ENCODE measurements at places on chromosomes 1 and 21. TPM values are rescaled to one million over a fixed set of nuclear protein-coding genes. Genes with fewer than 3 reads are reported as not detected.

- H3K4me1 ChIP-seq: no peaks in the 10 kb centered on the region
- no peaks in the 10 kb centered on the region for H3K36me3 ChIP-seq
- no peak for DNase-seq
- no peak overlapping the region for H3K4me3 ChIP-seq
- no peak overlapping the region for H3K27ac ChIP-seq
Measured at GRCh38 chr1:21366288-21366687, 73.6 kb upstream of the NBPF3 start.

GRCh38 chr1:84168783-84169182 is 24.7 kb downstream of the PRKACB start:
- no peak overlapping the region for H3K27ac ChIP-seq
- peaks cover 5% of the 10 kb centered on the region for H3K4me1 ChIP-seq
- no peaks in the 10 kb centered on the region for H3K27me3 ChIP-seq
- H3K4me3 ChIP-seq: no peak overlapping the region
- DNase-seq: no peak

- no peak for DNase-seq
- no peaks in the 10 kb centered on the region for H3K27me3 ChIP-seq
- peaks cover 33% of the 10 kb centered on the region for H3K4me1 ChIP-seq
Measured at GRCh38 chr1:31783846-31784245, 19.7 kb upstream of the ADGRB2 start.

DNA sequence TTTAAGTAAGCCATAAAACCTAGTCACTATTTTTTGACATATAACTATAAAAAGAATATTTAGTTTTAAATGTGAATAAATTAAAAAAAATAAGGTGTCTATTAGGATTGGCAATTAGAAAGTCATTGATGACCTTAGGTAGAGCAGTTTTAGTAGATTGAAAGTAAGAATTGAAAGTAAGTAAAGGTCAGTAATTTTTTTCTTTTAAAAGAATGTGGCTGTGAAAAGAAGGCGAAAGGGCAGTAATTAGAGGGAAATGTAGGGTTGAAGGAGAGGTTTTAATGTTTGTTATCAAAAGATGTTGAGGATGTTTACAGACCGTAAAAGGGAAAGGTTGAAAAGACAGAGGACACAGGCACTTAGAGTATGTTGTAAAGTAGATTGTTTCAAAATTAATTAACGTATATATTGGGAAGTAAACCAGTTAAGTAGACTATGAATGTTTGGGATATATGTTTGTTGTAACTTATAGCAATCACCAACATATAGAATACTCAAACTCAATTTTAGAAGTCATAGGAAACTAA is 41.0 kb downstream of the ZFYVE9 start:
- H3K36me3 ChIP-seq: no peaks in the 10 kb centered on the region
- H3K27me3 ChIP-seq: no peaks in the 10 kb centered on the region
- no peak overlapping the region for H3K27ac ChIP-seq
- no peak for DNase-seq
- H3K4me1 ChIP-seq: no peaks in the 10 kb centered on the region
- H3K4me3 ChIP-seq: no peak overlapping the region

DNA sequence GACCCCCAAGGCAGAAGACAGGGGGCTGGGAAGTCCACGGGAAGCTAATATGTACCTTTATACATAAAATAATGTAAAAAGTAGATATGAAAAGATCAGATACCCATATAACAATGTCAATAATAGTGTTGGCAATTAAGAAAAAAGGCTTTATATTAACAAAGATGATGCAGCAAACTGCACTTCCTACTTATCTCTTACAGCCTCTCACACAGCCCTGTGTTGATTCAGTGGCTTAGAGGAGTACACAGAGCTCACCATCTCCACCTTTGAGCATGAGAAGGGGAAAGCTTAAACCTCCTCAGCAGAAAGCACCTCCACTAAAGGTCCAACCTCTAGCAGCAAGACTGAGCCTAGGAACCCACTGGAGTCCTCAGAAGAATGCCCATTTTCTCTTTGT is 7.2 kb upstream of the VSIG8 start:
- no peak overlapping the region for H3K4me3 ChIP-seq
- H3K27me3 ChIP-seq: no peaks in the 10 kb centered on the region
- H3K27ac ChIP-seq: no peak overlapping the region
- no peaks in the 10 kb centered on the region for H3K4me1 ChIP-seq
- no peaks in the 10 kb centered on the region for H3K36me3 ChIP-seq

GRCh38 chr21:27772816-27773215 is 805.9 kb upstream of the ADAMTS5 start:
- no peak overlapping the region for H3K4me3 ChIP-seq
- H3K27me3 ChIP-seq: no peaks in the 10 kb centered on the region
- no peak for DNase-seq
- H3K27ac ChIP-seq: no peak overlapping the region
- no peaks in the 10 kb centered on the region for H3K4me1 ChIP-seq
- H3K36me3 ChIP-seq: no peaks in the 10 kb centered on the region

- no peaks in the 10 kb centered on the region for H3K27me3 ChIP-seq
- H3K27ac ChIP-seq: no peak overlapping the region
- no peaks in the 10 kb centered on the region for H3K4me1 ChIP-seq
- no peaks in the 10 kb centered on the region for H3K36me3 ChIP-seq
- H3K4me3 ChIP-seq: no peak overlapping the region
- DNase-seq: no peak
Measured at GRCh38 chr1:157652859-157653493, 47.6 kb downstream of the FCRL3 start.

Gene COL6A1
- total RNA-seq: 180 TPM

Gene CASZ1
- 6.7 TPM for total RNA-seq

Gene TCHHL1
- total RNA-seq: not detected

Gene MX1
- 6.5 TPM for total RNA-seq

Gene BRINP3
- not detected for total RNA-seq

Gene CD244
- not detected for total RNA-seq

Gene ACTA1
- 8.8 TPM for total RNA-seq
